ENCODE measurements at places on chromosomes 12 and 14.

DNA sequence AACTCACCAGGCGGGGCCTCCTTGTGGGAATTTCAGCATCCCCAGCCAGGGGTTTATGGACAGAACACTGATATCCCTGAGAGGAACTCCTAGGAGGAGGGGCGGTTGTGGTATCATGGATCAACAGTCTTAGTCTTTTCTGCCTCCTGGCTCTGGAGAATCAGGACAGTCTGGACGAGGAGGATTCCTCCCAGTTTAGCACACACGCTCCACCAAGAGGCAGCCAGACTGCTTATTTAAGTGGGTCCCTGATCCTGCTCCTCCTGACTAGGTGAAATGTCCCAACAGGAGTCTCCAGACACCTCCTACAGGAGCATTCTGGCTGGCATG lies 10.4 kb upstream of the ZNF705A start:
- no peak for DNase-seq

DNA sequence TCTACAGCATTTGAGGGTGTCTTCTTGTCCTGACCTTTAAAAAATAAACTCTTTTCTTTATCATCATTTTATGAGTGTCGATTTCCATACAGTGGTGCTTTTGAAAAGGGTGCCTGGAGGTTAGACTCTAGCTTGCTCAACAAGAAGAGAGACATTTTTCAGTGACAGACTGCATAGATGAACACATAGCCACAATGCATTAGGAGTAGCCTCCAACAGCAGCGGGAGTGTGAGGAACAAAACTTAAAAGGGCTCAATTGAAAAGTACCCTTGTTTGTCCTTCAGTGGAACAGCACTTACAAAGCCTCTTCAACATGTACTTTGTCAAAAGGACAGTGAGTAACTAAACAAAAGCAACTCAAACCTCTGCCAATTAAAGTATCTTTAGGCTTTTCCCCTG lies 119.3 kb downstream of the SOX5 start:
- peak; percentile 7 for DNase-seq

DNA sequence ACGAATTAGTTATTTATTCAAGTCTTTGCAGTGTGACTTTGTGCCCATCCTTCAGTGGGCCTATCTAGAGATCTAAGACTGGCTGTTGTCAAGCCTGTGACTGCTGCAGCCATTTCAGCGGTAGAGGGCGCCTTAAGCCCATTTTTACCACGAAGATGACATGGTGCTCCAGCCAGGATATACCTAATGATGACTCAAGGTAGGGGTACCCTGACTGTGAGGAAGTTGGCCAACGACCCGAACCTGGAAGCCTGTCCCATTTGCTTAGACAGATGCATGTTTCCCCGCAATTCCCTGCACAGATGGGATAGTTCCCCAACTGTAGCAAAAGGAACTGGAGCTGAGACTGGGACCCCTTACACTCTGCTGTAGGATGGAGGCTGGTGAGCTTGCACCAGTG lies 41.3 kb downstream of the RAB3IP start:
- peak; percentile 6 for DNase-seq

GRCh38 chr14:104388541-104389325 lies 190.8 kb upstream of the C14orf180 start:
- DNase-seq: no peak

- DNase-seq: peak; percentile 24
Measured at GRCh38 chr12:101696251-101697196, 916 bp upstream of the CHPT1 start.

DNA sequence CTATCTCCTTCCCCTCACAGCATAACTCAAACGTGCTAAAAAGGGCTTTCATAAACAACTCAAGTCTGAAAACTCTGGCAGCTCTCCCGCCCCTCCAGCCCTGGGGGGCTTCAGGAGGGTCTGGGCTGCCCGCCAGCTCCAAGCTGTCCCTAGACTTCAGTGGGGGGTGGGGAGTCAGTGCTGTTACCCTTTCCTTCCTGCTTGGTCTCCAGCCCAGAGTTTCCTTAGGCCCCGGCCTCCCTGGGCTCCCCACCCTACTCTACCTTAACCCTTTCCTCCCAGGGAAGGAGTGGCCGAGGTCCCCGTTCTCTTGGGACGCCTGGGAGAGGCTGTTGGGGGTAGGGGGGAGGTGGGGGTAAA lies 530 bp upstream of the NYNRIN start:
- peak; percentile 33 for DNase-seq

DNA sequence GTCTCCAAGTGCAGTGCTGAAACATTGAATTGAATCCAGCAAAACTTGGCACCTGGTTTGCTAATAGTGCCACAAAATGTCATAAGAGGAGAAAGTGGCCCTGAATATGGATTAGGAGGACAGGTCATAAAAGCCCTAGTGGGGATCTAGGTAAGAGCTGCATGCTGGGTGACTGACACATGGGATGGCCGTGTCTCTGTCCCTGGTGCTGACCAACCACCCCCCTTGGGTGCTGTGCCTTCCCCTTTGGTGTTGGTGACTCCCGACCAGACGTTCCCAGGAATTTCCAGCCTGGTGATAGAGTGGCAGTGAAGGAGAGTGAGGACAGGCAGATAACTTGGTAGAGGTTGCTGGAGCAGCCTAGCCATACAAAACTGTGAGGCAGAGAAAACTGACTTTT lies 142.8 kb downstream of the VRK1 start:
- DNase-seq: peak; percentile 28

DNA sequence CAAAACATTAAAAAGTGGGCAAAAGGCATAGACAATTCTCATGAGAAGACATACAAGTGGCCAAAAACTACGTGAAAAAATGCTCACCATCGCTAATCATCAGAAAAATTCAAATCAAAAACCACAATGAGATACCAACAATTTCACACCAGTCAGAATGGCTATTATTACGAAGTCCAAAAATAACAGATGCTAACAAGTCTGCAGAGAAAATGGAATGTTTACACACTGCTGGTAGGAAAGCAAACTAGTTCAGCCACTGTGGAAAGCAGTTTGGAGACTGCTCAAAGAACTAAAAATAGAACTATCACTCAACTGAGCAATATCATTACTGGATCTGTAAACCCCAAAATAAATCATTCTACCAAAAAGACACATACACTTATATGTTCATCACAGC lies 76.2 kb downstream of the PRKD1 start:
- DNase-seq: peak; percentile 82

GRCh38 chr12:101852998-101853397 lies 22.2 kb upstream of the GNPTAB start:
- DNase-seq: no peak

Data from astrocyte of the hippocampus (primary cell).